ENCODE measurements at places on chromosomes 13 and 19.
A peak's percentile ranks its signal among the peaks of the same experiment; 100 is the strongest.

DNA sequence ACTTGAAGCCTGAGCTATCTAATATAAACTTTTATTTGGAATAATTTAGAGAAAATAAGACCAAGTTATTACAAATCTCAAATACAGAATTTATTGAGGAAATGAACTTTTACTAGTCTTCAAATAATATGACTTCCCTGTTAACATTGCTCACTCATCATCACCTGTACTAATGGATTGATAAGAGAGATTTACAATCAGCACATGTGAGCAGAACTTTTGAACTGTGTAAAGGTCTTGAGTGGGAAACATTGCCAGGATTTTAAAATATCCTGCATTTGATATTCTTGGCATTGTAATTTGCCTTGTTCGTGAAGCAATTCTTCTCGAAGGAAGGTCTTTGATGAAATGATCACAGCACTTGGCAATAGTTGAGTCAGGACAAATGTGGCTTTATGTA is 111.9 kb downstream of the FGF9 start:
- DNase-seq, result no peak

DNA sequence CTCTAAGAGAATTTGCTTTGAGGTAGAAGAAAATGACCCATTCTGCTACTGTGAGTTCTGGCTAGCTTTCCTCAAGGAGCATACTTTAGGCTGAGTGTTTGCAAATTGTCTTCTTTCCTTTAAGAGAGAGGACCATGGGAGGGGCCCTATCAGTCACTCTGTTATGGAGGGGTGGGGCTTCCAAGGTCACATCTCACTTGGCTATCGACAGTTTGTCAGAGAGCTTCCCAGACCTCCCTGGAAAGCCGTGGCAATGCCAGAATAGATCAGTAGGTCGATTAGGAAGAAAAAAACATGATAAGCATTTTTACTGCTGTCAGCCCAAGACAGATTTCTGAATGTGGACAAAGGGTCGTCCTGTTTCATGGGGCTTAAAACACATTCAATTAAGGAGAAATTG is 93.3 kb downstream of the OXGR1 start:
- no peak for DNase-seq

GRCh38 chr13:46544811-46545210 is 8.2 kb upstream of the LRCH1 start:
- no peak for DNase-seq

DNA sequence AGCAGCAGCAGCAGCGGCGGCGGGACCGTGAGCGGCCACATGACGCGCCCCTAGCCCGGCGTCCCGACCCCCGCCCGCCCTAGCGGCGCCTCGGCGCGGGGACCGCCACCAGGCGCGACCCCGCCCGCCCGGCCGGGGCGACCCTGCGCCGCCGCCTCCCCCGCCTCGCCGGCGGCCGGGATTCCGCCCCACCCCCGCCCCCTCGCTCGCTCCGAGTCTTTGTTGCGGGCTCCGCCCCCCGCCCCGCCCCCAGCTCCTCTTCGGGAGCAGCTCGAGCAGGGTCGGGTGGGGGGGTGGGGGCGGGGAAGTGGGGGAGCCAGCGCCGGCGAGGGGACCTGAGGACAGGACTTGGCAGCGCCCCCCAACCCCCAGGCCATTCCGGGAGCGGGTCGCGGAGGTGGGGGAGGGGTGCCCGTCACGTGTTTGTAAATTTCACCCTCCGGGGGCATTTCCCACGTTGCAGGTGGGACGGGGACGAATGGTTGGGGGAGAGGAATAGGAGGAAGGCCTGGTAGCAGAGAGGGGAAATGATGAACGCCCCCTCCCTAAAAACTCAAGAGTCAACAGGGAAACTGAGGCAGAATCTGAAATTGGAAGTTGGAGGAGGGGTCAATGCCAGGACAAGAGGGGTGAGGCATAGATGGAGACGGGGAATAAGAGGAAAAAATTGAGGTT is at the start of gene OLFM2:
Gene OLFM2, minus strand, starts transcription at position 190 of the 675 bp plus-strand sequence. Its CDS starts 149 bp downstream, at position 41.
- no peak for DNase-seq

GRCh38 chr13:25784119-25784518 is 267.7 kb downstream of the SHISA2 start:
- DNase-seq, result no peak

- peak; percentile 76 for DNase-seq
Measured at GRCh38 chr19:49847731-49848696, 2.9 kb upstream of the PTOV1 start.

DNA sequence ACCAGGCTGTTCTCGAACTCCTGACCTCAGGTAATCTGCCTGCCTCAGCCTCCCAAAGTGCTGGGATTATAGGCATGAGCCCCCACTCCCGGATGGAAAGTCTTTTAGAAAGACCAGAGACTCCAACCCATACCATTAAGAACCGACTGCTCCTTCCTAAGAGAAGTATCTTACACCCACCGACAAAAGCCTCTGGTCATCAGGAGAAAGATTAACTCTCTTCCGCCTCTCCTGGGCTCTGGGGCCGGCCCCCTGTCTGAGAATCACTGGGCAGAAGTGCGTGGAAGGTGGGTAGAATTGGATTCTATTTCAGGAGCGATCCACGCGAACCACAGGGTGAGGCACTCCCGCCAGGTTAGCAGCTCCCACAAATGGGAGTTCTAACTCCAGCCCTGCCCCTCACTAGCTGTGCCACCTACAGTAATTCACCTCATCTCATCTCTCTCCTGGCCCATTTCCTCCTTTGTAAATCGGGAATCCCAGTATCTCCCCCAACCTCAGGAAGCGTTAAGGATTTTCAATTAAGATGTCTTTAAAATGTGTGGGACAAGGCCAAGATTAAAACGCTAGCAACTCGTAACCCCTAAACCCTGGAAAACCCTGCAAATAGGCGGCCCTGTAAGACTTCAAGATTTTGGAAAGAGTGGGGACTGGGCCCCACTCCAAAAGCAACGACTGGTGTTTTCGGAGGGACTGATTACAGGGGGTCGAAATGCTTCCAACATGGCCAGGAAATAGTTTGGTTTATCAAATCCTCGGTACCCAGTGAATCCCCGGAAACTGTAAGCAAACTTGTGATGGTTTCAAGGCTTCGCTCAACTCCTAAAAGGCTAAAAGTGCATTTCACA is 1.3 kb downstream of the HNRNPL start:
- peak; percentile 70 for DNase-seq

DNA sequence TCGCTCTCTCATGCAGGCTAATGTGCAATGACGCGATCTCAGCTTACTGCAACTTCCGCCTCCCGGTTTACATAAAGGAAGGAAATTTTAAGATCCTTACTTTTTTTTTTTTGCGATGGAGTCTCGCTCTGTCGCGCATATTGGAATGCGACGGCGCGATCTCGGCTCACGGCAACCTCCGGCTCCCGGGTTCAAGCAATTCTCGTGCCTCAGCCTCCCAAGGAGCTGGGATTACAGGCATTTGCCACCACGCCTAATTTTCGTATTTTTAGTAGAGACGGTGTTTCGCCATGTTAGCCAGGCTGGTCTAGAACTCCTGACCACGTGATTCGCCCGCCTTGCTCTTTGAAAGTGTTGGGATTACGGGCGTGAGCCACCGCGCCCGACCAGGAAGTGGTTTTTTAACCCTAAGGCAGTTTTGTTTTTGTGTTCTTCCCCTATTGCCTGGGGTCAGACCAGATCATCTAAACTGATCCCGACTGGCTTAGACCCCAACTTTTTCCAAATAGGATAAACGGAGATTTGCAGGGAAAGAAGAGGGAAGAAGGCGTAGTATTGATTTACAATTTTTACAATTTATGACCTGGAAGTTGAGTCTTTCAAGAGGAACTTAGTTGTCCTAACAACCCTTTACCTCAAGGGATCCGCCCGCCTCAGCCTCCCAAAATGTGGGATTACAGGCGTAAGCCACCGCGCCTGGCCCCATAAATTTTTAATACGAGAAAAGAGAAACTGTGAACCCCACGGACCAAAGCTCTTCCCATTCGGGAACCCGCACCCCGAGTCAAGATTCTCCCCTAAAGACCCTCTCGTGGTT is 142.0 kb downstream of the ZNF737 start:
- peak; percentile 76 for DNase-seq

- no peak for DNase-seq
Measured at GRCh38 chr19:11164879-11165406, 9.4 kb upstream of the SPC24 start.

DNA sequence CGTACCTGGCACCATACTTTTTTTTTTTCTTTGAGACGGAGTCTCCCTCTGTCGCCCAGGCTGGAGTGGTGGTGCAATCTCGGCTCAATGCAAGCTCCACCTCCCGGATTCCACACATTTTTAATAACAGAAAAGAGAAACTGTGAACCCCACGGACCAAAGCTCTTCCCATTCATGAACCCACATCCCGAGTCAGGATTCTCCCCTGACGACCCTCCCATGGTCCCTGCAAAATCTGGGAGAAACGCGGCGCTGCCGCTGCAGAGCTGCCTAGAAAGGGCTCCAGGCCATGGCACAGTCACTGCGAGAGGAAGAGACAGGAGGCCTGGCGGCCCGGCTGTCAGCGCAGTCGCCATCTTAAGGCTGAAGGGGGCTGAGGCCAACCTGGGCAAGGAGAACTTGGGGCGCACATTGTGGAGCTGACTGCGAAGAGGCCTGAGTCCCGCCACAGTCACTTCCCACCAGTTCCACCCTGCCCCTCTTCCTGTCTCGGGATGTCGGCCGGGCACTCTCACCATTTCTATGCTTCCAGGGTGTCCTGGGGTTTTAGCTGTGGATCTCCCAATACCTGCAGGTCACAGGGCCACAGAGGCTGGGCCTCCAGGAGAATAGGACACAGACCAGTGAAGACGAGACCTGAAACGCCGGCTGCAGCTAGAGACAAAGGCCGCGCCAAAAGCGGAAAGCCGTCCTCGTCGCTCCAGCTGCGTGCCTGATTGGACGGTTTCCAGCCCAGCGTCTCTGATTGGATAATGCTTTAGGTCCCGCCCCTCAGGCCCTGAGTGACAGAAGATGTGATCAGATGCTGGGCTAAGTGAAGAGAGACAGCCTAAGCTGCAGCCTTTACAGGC is 71.0 kb downstream of the ZNF486 start:
- DNase-seq, result peak; percentile 93

DNA sequence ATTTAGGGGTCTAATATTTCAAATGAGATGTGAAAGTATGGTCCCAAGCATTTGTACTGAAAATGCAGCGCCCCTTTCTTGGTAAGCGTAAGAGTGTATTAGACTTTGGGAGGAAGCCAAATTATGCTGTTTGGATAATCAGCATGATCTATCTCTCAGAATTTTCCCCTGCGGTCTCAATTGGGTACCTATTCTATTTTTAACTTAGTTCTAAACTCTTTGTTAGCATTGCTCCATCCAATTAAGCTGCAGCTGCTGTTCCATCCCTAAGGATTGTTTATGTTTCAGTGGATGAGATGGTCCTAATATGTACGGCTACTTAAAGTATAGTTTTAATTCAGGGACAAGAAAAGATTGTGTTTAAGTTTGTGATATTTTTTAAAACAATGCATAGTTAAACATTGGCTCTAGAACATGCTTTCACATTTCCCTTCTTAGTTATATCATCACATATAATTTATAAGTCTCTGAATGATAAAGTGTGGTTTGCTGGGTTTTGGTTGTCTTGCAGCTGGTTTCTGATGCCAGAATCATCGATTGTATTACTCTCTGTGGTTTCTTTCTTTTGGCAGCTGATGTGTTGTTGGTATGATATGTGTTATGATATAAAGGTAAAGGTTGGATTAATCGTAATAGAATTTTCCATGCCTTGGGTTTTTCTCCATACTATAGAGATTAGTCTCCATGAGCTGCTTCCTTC is 15.0 kb downstream of the POLR1D start:
- DNase-seq, result no peak

DNA sequence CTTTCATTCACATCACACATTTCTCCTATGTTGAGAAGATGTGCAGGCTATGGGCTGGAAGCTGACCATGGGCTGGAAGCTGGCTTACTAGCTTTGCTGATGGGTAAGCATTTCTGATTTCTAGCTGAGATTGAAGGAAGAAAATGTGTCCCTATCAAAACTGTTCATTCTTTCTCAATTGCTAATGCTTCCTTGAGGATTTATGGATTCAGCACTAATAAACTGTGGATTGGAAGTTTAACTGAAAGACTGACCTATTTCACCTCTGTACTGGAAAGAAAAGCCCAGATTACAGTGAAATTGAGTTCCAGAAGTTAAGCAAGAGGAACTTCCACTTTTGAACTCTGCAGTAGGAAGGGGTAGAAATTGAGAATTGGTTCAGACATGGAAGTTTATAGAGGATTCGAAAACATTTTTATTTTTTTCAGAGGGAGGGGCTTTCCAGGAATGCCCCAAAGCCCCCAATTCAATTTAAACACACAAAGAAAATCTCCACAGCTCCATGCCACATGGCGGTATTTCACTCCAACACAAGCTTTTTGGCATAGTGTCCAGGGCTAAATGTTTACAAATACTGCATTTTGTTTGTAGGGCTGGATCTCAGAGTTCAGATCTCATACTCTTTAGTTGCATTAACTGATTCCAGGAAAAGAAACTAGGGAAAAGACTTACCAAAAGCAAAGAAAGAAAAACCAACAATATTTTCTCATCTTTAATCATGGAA is 61.2 kb upstream of the ARGLU1 start:
- no peak for DNase-seq

- DNase-seq, result no peak
Measured at GRCh38 chr13:98406971-98407370, 169.9 kb downstream of the STK24 start.

- DNase-seq, result no peak
Measured at GRCh38 chr19:40778706-40779284, 748 bp downstream of the RAB4B start.

- DNase-seq, result peak; percentile 90
Measured at GRCh38 chr19:49056101-49056901, 1.2 kb downstream of the CGB7 start.

GRCh38 chr13:64314331-64314730 is 2898.7 kb upstream of the PCDH20 start:
- DNase-seq, result no peak

DNA sequence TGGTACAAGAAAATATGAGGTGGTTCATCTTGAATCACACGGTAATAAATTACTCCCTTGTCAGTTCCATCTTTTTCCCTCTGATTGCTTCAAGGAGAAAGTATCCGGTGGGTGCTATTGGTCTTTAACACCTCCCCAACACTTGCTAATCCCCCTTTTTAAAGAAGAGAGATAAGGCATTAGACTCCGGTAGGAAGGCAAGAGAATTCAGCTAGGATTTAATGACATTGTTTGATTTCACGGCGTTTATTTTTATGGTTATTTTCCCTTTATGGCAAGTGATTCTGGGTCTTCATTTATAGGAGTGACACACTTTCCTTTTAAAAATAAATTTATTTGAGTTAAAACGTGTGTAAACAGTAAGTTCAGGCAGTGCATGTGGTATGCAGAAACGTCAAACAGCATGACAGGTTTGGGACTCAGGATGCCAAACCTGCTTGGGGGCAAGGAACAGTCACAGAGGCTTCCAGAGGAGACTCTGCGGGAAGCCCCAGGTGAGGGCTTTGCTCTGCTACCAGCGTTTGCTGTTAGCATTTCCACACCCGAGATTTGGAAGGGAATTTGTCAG is 36.5 kb downstream of the TSHZ3 start:
- no peak for DNase-seq

- peak; percentile 65 for DNase-seq
Measured at GRCh38 chr13:97261254-97262005, 39.3 kb downstream of the MBNL2 start.

DNA sequence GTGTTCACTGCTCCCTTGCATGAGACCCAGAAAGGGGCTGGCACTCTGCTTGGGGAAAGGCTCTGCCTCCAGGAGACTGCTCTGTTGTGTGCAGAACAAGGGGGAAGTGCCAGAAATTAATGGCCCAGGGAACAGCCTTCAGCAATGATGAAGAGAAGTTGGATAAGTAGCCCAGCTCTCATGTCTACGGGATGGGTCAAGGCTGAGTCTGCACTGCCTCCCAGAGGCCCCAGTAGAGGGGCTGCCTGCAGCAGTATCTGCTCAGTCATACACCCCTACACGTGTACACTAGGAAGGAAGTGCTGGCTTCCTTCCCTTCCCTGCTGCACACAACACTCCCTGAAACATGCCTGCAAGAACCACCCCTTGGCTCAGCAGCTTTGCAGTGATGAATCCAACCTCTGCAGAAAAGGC is 54.6 kb upstream of the URI1 start:
- peak; percentile 64 for DNase-seq
